ENCODE measurements at places on chromosomes 5 and 9.

DNA sequence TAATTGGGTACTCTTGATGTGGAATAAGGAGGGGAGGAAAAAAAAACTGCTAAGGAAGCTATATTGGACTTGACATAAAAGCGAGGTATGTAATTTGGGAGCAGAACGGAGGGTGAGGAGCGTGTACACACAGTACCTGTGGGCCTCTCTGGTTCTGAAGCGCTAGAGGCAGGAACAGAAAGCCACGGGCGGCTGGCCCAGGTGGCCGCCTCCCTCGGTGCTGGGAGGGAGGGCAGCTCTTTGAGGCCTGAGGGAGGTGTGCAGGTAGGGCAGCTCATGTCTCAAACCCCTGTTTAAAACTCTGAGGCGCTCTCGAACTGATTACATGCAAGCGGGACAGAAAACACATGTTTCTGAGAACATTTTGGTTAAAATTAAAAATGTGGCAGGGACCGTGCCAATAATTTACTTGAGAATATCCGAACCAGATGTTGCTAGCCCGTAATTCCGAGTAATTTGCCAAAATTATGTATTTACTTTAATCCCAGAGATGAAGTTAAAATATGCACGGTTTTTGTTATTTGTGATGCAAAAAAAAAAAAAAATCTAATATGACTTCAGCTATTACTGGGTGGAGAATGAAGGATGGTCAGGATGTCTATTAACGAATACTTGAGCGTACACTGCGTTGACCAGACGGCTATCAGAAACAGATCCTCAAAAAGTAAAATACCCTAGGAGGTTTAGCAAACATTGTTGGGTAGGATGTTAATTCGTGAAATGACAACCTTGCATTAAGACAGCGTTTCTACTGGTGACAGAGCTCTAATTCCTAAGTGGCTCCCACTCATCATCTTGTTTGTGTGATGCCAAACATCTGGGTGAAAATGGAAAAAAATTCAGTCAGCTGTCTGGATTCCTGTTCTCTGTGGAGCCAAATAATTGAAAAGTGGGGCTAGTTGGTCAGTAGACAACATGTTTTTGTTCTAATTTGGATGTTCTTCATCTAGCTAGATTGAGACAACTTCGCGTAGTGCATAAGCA lies 24.4 kb upstream of the STC2 start:
- DNase-seq, result no peak

DNA sequence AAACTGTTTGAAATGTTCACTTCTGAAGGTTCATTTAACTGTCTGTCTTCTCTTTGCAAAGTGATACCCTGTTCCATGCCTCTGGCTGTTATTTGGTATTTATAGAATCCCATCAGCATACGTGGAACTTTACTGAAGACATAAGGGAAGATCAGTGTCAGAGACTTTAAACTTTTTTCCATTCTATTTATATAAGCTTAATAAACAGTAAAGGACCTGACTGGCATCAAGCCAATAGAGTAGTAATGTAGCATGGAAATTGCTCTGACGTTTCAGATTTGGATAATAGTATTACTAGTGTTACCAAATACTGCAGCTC lies 94.9 kb upstream of the MINAR2 start:
- no peak for DNase-seq

GRCh38 chr9:108743901-108744371 lies 111.8 kb downstream of the ACTL7B start:
- DNase-seq, result no peak

GRCh38 chr9:77759391-77759790 lies 111.3 kb upstream of the GNA14 start:
- no peak for DNase-seq

DNA sequence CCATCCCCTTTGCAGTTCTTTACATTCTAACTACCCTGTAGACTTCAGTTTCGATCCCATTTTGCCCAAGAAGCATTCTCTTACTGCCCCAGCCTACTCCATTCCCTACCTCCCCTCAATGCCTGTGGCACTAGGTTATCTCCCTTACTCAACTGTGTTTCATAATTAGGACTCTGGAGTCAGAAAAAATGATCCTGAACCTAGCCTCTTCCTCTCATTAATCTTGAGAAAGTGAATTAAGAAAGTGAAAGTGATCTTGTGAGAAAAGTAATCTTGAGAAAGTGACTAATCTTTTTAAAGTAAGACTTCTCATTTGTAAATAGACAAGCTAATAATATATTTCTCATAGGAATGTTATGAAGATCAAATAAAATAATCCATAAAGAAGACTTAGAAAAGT lies 444.0 kb upstream of the TRPC7 start:
- no peak for DNase-seq

DNA sequence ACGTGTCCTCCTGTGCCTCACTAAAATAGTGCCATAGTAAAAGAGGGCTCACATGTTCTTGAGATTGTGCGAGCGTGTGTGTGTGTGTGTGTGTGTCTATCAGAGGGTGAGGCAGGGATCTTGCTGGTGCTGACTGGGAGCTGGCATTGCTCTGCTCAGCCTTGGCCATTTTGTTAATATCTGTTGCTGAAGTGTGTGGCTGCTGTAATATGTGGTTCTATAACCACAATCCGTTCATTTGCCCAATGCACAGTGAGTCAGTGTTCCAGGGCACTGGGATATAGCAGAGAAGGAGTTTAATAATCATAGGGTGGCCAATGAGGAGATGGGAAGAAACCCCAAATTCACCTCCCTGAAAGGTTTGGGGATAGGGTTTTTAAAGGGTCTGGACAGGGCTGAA lies 61.3 kb downstream of the RASGRF2 start:
- DNase-seq, result no peak

- no peak for DNase-seq
Measured at GRCh38 chr9:89885156-89885555, 280.3 kb downstream of the GADD45G start.

DNA sequence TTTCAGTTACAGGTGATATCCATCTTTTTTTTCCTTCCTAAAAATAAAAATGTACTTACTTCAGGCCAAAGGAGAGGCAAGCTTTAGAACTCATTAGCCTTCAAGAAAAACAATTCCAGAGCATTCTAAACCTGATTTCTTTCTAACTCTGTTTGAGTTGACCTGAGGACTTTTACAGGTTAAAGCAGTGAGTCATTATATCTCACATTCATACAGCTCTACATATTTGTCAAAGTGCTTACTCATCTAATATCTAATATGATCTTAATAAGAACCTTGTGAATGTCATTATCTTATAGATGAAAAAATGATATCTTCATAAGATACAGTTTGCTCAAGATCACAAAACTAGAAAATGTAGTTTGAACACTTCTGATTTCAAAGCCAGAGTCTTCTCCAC lies 149.2 kb upstream of the CDKN2B start:
- DNase-seq, result no peak

All from NK-92 treated with Interleukin-12 subunit alpha and Interleukin-12 subunit beta, amount 100 ng/mL, for 24 hours (cell line).